Non-pigmented ciliary epithelial cell (primary cell): ENCODE measurements at places on chromosomes 4 and X.

DNA sequence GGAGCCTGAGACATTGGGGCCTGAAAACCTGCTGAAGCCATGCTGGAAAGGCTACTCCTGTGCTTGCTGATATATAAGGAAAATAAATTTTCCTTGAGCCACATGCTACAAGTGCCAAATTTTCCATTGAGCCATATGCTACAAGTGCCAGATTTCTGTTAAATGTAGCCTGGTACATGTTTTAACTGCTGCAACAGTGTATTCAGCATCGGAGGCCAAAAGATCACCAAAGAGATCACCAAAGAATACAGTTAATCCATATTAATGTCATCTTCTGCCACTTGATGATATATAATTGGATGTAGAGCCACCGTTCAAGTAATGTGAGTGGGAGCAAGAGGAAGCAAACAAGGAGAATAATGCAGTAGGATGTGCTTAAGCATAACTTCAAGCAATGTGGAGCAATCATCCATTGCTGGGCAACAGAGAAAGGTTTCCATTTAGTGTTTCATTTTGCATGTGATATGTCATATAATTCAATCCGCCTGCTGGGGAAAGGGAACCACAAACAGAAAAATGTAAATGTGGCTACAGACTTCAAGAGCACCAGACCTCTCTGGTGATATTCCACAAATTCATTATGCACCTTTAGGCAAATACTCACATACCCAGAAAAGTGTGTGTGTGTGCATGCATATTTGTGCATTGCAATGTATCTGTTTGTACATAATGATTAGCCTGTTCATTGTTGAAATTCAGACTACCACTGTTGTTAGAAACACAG lies 295.9 kb downstream of the KCNIP4 start:
- no peak for DNase-seq

DNA sequence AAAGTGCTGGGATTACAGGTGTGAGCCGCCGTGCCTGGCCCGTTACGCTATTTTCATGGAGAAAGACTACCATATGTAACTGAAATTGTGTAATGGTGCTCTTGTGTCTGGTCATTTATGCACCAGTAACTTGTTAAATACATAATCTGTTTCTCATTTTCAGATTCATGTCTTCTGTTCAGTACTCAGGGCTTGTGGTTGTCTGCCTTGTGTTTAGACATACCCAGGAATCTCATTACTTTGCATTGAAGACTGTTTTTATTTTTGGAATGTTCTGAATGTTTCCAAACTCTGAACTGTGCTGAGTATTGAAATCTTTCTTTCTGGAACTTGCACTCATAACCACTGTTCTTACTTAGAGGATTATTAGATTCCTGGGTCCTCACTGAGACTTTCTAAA lies 52.8 kb downstream of the PDLIM5 start:
- DNase-seq = no peak

- no peak for DNase-seq
These were observed 2308.1 kb upstream of the AGA start for GRCh38 chr4:179750374-179750773.

- DNase-seq = peak; percentile 24
These were observed 263.6 kb downstream of the DCTD start for GRCh38 chr4:182653596-182653995.

DNA sequence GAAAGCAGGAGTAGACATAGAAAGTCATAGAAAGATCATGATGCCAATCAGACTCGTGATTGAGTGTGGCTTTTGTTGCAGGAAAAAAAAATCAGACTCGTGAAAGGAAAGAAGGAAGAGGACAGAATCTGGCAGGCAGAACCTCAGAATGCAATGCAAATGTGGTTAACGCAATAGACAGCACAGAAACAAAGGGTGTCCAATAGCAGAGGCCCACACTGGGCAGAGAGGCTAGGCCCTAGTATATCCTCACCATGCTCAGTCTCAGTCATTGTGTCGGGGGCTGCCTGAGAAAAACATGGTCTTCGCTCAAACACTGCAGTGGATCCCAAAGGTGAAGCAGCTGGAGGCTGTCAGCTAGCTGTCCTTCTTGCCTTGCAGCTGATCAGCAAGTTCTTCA lies 102.8 kb upstream of the MAOA start:
- DNase-seq = no peak

- no peak for DNase-seq
These were observed 93.6 kb downstream of the TASL start for GRCh38 chrX:30483996-30484395.

DNA sequence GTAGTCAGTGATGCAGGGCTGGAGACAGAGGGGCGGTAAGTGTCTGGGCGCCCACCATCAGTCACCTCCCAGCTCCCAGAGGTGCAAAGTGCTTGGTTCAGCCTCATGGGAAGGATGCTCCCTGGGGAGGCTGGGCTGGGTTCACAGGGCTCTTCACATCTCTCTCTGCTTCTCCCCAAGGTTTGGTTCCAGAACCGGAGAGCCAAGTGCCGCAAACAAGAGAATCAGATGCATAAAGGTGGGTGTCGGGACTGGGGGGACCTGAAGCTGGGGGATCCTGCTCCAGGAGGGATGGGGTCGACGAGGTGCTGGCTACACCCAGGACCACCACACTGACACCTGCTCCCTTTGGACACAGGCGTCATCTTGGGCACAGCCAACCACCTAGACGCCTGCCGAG lies 10.1 kb downstream of the SHOX start:
- DNase-seq = no peak

- DNase-seq = no peak
These were observed 298.7 kb upstream of the KLF3 start for GRCh38 chr4:38365261-38365660.

GRCh38 chr4:71206763-71207162 lies 132.1 kb upstream of the SLC4A4 start:
- peak; percentile 70 for DNase-seq

- no peak for DNase-seq
These were observed 34.0 kb downstream of the PHKA2 start for GRCh38 chrX:18949944-18950301.

- no peak for DNase-seq
These were observed 5.9 kb upstream of the SEPTIN6 start for GRCh38 chrX:119698845-119699244.

- no peak for DNase-seq
These were observed 4.1 kb downstream of the SH3BP2 start for GRCh38 chr4:2796849-2797544.

DNA sequence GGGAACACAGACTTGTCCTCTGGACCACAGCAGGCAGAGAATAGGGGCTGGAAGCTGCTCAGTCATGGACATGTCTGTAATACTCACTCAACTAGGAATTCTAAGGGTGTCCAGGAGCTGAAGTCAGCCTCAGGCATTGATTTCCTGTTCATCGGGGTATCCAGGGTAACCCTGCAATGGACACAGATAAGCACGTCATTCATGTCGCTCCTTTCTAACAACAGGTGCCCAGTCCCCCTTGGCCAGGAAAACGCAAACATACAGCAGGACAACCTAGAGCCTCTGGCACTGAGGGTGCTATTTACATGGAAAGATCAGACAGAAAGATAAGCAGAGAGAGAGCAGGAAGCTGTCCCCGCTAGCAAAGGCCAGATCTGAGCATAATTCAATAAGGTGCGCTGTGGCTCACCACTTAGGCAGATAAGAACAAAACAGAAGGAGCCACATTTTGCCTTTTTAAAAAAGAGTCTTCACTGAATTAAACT lies 21.3 kb downstream of the QDPR start:
- DNase-seq = no peak

- no peak for DNase-seq
These were observed 18.7 kb upstream of the BCORL1 start for GRCh38 chrX:129963729-129964128.

- DNase-seq = no peak
These were observed 315.7 kb downstream of the FBXW7 start for GRCh38 chr4:152220201-152220666.

DNA sequence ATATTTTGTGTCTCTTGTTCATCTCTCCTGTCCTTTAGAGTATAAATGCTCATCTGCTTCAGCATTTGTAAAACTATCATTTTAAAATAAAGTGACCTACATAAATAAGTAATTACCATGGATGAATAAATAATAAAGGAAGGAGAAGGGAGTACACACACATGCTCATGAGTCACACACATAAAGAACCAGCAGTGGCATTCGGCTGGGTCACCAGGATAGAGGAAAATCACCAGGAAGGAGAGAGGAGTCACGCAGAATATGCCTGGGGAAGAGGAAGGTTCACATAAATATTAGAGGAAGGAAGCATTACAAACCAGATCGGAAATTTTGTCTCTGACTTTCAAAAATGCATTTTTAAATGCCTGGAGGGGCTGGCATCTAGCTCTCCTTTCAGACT lies 38.5 kb upstream of the MED14 start:
- no peak for DNase-seq

DNA sequence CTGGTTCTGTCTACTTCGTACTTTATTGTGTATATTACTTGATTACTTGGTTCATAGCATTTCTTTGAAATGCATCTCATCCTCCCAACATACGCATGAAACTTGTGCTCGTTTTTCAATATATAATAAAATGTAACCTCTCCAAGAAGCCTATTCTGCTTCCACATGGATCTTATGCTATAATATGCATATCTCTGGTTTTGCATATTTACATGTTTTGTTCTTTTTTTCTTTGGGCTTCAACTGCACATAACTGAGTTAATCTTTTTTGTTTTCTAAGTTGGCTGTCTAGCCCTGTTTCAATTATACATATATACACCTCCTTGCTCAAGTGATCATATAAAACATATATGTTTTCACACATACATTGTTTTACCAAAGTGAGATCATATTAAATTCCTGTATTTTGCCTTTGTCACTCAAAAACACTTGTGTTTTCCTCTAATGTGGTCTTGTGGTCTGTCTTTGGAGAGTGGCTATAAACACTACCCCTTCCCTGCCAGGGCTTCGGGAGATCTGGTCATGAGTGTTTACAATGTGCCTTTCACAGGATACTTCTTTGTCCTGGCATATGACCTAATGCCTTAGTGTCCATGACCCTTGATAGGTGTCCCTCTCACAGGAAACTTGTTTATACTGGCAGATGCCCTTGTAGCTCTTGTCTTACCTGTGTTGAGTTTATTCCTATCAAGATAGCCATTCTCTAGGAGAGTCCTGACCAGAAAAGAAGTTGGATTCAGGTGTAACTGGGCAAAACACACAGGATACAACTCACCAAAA lies 17.6 kb downstream of the USP53 start:
- DNase-seq = no peak

DNA sequence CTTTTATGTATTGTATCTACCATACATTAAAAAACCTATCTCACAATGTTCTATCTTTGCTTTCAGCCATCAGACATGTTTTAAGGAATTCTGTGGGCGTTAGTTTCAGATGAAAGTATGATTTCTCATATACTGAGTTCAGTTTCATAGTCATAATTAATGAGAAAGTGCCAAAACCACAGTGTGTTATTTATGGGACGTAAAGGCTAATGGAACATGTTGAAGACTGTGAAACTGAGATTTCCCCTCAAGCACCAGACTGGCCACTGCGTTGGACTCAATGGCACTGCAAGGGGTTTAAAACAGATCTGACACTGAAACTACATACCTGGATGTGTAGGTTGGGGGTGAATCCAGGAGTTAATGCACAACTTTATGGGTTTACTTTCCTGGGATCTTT lies 32.0 kb downstream of the F8 start:
- DNase-seq = no peak
